ENCODE measurements at places on chromosomes 5 and 9.

DNA sequence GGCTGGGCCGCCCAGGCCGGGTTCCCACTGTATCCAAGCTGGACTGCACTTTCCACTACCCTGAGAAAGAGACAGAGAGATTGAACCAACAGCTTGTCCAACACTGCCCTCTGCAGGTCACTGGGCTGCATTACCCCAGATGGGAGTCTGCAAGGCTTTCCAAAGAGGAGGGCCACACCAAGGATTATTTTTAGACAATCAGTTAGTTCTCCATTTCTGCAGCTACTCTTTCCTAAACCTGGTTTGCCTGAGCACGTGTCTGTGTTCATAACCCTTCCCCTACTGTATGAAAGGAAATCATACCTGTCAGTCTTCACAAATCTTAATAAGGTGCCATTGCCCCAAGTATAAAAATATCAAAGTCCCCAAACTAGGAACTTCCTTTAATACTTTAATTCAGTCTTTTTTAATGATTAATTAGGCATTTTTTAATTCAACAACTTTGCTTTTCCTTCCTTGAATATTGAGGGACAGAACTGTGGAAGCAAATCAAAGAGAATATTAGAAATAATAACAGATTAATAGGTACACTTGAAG, 13.4 kb upstream of the FGF1 start:
- DNase-seq: peak; percentile 55

GRCh38 chr5:138263581-138263980, 10.8 kb downstream of the GFRA3 start:
- no peak for DNase-seq

DNA sequence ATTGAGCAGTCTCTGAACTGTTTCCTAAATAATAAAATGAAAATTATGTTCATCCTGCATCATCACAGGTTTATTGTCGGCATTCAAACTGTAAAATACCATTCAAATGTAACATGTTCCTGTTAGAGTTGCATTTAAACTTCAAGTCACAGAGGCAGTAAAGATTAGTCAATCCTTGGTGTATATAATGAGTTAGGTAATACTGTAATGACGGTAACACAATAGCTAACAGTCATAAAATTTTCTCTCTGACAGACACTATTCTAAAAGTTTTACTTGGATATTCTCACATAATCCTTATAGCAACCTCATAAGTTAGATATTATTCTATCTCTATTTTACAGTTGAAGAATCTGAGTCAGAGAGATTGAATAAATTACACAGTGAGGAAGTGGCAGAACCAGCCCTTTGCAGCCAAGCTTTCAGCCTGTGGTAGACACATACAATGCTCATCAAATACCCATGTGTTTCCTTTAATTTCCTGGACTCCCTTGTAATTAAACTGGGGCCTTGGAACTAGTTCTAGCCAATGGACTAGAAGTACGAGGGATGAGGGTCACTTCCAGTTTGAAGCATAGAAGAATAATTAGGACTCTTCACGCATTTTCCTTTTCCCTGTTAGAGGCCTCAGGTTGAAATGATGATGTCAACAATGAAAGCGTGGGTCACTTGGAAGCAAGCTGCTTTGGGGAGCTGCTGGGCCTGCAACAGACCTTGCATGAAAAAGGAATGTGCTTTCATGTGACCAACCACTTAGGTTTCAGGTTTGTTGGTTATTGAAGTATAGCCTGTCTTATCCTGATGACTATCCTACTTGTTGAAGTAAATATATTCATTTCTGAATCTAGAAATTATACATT, 12.3 kb upstream of the CAST start:
- DNase-seq: no peak

DNA sequence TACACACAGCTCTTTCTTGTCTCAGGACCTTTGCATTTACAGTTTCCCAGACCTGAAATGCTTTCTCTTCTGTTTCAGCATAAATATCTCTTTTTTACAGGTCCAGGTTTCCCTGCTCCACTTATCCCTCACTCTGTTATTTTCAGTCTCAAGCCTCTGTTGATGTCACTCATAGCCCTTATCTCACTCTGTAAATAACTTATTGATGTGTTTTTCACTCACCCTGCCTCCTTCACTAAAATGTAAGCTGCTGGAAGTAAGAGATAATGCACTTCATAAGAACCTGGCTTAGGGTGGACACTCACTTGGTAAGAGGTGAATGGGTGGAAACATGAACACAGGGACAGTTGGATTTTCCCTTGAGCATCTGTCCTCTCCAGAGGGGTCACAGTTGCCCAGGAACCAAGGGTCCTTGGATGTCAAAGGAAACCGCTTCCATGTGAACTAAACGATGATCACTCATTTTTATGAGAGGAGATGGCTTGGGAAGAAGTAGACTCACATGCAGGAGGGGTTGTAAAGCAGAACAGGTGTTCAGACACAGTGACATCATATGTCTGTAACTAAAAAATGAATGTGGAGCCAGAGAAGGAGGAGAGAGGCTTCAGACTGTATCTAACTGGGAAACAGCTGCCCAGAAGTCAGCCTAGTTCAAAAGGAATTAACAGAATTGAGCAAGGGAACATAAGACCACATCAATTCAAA, 5.5 kb upstream of the HTR4 start:
- no peak for DNase-seq

DNA sequence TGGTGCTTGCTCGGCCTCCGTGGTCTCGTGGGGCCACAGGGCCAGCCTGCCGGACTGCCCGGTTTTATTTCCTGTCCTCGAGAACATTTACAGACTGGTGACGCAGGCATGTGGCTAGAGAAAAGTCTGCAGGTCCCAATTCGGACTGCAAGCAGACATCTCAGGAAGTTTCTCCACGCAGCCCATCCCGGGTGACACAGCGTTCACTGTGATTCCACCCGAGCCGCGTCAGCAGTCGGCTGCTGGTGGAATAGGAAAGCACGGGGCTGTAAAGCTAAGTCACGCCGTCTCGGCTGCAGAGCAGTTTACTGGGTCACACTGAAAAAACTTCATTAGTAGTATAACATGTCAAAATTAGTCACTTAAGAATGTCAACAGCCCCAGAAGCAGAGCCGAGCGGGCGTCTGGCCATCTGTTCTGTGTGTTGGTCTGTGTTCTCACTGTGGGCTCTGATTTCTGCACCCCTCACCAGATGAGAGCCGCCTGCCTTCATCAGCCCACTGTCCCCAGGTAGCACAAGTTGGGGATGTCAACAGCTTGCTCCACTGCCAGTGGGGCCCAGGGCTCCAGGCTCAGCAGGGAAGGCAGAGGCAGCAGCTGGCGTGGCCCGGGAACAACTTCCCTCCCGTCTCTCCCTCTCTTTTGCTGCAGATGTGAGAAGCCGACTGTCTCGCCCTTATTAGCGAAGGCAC, 363.7 kb downstream of the IRX2 start:
- DNase-seq: no peak

DNA sequence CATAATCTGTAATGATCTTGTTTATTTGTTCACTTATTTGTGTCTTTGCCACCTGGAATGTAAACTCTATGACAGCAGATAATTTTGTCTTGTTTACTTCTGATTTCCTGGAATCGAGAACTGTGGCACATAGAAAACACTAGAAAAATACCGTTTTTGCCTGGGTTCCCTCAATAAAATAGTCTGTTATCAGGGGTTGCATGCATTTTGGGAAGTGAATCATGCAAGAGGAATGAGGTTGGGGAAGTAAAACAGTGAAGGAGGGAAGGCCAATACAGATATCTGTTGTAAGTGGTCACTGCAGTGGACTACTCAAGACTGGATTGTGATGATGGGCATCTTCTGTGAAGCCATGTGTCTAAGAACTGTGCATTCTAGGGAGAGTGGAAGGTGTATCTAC, 45.2 kb upstream of the IL6ST start:
- DNase-seq: no peak

DNA sequence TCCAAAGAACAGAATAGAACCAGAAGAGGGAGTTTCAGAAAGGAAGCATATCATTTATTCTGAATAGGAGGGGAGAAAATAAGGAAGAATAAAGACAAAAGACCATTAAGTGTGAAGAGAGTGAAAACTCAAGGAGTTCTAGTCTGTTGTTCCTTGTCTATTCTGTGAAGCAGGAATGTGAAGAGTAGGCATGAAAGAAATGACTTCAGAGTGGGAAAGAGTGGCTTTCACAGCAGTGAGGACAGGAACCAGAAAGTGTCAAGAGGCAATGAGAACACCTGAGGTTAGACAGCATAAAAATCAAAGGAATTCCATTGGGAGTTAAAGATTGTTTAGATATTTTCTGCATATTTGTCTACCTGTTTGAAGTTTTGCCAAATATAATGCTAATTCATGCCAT, 768.8 kb upstream of the GRAMD2B start:
- no peak for DNase-seq

DNA sequence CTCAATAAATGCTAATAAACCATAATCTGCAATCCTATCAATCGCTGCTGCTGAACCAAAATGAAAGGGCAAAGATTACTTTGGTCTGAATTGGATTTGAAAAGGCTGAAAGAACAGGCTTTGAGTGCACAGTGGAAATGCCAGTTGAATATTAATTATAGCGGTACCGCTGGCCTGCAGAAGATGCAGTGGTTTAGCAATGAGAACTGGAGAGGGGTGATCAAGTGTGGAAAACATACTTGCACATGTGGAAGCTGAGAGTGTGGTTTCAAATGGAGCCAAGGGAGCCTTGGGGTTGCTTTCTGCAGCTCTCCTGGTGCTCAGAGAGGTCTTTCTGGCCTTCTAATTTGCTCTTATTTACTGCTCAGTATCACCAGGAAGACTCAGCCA, 133.9 kb downstream of the PTTG1 start:
- no peak for DNase-seq

GRCh38 chr5:175447571-175447970, 3.6 kb upstream of the DRD1 start:
- DNase-seq: no peak
